ENCODE measurements at places on chromosomes 4 and X.

DNA sequence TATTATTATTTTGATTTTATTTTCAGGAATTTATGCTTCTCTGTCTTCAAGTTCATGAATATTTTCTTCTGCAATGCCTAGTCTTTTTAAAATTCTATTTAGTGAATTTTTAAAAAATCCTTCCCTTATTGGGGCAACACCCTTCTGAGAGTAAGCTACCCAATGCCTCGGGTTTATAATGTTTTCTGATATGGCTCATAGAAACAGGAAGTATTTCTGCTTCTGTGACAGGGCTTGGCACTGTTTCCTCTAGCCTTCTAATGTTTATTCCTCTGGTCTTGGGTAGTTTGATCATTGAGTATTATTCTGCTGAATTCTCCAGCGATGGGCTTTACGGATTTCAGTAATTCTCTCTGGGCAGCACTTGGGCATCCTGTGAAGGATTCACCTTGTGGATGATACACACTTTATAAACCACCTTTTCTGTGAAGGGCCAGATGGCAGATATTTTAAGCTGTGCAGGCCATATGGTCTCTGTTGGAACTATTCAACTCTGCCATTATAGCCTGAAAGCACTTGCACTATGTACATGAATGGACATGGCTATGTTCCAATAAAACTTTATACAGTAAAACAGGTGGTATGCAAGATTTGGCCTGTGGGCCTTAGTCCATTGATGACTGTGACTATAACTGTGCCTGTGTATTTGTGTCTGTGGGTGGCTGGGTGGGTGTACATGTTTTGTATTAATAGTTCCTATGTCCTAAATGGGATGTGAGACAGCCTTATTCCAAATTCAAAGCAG, 95.9 kb upstream of the FAT1 start:
- no peak for DNase-seq

DNA sequence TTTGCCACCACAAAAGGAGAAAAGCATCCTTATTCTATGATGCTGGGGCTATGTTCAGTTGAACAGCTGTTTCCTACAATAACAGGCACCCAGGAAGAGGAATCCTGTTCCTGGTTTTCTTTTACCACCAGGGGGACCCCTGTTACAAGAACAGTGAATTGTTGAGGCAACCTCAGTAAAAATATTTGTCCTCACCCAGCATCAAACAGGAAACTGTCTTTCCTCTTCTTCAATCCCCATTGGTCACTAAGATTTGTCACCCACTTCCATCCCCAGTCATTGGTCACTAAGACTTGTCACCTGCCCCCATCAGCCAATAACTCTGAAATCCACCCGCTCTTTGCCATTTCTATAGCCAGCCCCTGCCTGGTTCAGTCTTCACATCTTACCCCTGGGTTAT, 143.5 kb upstream of the GALNT7 start:
- DNase-seq = no peak

- DNase-seq = no peak
These were observed 226.9 kb downstream of the ARHGAP24 start for GRCh38 chr4:85701861-85702321.

GRCh38 chr4:182528819-182529218, 285.6 kb downstream of the TENM3 start:
- no peak for DNase-seq

All from epithelial cell of prostate (primary cell).